ENCODE measurements at places on chromosomes 13 and 19.

- no peak for DNase-seq
These were observed 28.8 kb downstream of the CELF5 start for GRCh38 chr19:3253270-3253669.

DNA sequence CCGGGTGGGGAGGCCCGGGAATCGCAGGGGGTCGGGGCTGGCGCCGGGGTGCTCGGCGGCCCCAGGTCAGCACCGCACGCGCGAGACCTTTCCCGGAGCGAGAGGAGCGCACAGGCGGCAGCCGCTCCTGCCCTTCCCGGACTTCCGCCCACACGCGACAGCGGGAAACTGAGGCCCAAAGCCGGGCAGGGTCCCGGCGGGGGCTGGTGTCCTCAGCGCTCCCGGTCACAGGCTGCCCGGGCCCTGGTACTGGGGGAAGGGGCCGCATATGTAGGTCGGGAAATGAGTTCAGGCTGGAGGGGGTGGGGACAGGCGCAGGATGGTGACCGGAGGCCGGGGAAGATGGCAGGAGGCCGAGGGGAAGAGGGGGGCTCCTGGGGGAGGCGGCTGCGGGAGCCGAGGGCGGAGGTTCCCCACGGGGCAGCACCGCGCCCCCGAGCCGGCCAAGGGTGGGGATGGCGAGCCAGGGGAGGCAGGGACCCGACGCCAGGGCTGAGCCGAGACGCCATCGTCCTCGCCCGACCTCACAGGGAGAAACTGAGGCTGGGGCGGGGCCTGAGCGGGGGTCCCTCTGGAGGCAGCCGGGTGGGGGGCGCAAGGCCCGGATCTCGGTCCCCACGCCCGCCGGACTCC, 662 bp downstream of the CBARP start:
- no peak for DNase-seq

GRCh38 chr19:16659464-16659831, 496 bp downstream of the SMIM7 start:
- DNase-seq = no peak

DNA sequence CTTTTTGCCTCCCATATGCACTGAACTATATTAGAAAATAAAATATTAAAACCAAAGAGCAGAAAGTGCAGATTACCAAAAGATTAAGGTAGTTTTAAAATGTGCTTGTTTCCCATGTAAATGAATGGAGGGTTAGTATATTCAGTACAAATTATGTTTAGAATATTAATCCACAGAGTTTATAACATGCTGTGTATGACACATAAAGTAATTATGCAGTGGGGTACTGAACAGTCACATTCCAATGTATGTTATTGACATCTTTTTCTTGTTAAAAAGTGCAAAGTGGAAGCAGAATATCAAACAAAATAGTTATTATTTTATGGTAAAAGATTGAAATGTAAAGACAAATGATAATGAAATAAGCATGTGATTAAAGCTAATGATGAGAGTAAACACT, 79.3 kb downstream of the GPC6 start:
- no peak for DNase-seq

DNA sequence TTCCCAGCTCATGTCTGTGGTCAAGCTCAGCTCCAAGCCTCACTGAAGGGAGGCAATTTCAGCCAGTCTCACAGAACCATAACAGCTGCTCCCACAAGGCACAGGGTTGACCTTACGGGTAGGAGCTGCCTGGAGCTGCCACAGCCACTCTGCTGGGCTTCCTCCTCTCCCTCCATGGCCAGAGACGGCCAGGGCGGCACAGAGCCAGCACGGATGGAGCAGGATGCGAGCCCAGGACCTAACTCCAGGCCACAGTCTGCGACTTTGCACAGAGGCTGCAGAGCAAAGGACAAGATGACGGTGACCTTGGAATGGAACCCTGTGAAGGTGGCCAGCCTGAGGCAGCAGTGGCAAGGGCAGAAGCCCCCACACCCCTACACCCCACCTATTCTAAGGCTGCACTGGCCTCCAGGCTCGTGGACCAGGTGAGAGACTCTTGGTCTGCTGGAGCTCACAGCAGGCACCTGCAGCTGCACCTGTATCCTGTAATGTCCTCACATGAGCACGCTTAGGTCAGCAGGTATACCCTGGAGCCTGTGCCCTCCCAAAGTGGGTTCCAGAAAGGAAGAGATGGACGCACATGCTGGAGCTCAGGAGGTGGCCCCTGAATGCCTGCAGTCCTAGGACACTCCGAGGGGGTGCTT, 29.6 kb downstream of the ADPRHL1 start:
- DNase-seq = no peak

- no peak for DNase-seq
These were observed 242.6 kb upstream of the RFC3 start for GRCh38 chr13:33575378-33575777.

- DNase-seq = no peak
These were observed 16.9 kb downstream of the ERCC5 start for GRCh38 chr13:102862624-102863210.

GRCh38 chr13:33629605-33630360, 188.2 kb upstream of the RFC3 start:
- DNase-seq = no peak

GRCh38 chr13:65965501-65965900, 1264.6 kb downstream of the PCDH9 start:
- DNase-seq = no peak

DNA sequence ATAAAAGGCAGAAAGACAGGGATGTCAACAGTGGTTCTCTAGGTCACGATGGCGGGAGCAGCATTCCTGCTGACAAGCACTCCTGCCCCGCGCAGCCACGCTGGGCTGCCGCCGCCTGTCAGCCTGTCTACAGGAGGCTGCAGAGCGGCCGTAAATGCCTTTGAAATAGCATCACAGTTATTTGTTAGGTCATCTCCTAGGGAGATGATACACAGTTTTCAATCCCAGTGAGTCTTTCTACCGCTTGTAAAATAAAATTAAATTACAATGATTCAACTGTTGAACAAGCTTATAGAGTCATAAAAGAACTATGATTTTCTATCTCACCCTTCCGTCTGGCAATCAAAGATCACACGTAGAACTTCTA, 7.3 kb upstream of the SLC7A9 start:
- no peak for DNase-seq

GRCh38 chr13:19672990-19673389, 39.5 kb downstream of the MPHOSPH8 start:
- DNase-seq = no peak

All from stimulated activated CD8-positive, alpha-beta memory T cell treated with anti-CD3 and anti-CD28 coated beads, Interleukin-7, amount 100 ng/mL, for 4 hours (primary cell).